ENCODE measurements at places on chromosomes 2 and 18.

DNA sequence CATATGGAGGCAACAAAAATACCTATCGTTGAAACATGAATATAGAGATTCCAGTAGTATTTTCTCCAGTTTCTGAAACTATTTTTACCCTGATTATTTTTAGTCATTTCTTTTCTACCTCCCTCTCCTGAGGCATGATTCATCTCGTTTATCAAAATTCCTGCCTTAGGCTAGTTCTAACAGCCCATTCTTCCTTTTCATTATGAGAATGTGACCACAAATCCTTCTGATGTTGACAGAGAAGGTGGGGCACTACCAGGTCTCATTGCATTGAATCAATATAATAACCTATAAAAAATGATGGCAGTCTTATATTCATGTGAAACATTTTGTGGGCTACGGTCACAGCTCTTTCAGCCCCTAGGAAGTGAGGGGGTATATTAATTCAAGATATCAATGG is 406.5 kb upstream of the UBE2E3 start:
- no peak for DNase-seq

DNA sequence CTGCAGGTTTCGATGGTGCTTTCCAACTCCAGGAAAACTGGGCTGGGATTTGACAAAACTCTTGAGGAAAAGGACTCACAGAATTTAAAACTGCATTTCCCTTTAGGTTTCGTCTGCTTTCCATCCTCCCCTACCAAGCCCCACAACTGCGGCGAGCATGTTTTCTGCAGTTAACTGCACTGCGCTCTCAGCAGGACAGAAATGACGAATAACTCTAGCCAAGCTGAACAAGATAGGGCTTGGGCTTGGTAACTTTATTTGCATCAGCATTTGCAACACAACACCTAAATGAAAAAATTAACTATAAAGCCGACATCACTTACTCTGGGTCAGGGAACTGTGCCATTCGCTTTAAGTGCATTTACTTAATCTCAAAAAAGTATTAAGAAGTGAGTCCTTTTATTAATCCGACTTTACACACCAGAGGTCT is 669 bp upstream of the PIKFYVE start:
- no peak for DNase-seq

GRCh38 chr2:212227755-212228154 is 310.8 kb downstream of the ERBB4 start:
- no peak for DNase-seq

GRCh38 chr2:177078416-177078815 is 134.2 kb upstream of the HNRNPA3 start:
- DNase-seq, result no peak

DNA sequence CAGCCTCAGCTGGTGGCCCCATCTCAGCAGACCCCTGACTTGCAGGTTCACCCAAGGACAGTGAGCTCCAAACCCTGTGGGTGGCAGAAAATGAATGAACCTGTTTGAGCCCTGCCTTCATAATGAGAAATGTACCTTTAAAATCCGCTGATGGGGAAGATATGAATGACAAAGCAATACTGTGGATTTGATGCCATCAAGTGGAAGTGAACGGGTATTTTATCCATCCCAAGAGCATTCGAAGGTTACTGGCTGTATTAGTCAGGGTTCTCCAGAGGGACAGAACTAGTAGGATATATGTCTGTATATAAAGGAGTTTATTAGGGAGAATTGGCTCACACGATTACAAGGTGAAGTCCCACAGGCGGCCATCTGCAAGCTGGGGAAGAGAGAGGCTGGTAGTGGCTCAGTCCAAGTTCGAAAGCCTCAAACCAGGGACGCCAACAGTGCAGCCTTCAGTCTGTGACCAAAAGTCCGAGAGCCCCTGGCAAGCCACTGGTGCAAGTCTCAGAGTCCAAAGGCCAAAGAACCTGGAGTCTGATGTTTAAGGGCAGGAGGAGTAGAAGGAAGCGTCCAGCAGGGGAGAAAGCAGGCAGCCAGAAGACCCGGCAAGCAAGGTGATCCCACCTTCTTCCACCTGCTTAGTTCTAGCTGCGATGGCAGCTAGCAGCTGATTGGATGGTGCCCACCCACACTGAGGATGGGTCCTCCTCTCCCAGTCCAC is 32.1 kb downstream of the TOGARAM2 start:
- no peak for DNase-seq

DNA sequence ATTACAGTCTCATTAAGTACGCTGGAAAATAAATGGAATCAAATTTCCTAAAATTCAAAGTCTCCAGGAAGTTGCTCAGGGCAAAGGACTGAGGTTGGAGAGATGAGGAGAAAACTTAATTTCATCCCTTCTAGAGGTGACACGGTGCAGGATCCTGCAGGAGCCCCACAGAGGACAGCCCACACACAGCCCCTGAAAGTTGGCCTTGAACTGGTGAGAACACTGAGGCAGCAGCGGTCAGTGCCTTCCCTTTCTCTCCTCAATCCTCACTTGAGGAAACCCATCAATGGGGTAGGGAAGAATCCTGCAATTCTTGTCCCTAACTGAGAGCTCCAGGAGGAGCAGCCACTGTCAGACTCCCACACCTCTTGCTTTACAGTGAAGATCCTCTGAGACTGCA is 37.5 kb downstream of the LOXHD1 start:
- DNase-seq, result no peak

- no peak for DNase-seq
These were observed 313.8 kb downstream of the RIT2 start for GRCh38 chr18:42801706-42802105.

DNA sequence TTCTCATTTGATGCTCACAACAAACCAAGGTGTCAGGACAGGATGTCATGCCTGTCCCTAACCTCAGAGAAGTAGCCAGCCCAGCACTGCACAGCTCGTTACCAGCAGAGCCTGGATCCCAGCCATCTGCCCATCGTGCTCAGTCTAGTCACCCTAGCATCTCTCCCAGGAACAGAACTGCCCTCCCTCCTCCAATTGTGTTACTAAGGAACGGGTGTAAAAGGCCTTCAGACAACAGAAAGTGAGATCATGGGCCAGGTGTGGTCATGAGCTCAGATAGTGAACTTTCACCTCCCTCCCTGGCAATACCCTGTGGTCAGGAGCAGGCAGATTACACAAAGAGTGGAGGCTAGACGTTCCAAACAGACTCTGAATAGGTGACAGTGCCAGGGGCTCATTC is 111.8 kb upstream of the PPP1CB start:
- DNase-seq, result no peak

DNA sequence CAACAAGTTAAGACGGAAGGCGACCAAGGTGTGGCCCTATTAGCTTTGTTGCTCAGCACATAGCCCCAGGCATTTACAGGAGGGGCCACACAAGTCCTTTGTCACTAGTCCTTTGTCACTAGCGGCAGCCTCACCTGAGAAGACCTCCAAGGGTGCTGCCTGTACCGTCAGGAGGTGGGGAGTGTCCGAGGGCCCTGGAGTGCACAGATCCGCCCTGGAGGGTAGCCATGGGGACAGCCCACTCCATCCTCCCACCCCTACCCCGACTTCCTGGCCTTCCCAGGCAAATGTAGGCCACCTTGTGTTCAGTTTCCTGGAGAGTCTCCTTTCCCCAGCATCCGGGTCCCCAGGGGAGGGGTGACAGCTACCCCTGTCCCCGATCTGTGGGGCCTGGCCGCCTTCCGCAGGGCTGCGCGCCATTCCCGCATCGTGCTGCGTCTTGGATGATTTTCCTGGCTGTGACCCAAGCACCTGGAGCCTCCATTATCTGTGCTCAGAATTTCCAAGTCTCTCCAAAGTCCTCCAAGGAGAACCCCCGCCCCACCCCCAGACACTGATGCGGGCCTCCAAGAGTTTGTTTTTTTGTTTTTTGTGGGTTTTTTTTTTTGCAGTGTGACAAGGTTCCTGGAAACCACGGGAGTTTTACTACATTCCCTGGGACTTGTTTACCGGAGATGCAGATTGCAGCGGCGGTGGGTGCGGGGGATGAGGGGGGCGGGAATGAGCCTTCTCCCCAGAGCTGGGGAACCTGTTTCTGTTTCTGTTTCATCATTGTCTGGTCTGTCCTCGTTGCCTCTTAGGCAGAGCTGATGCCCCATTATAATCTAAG is 28.6 kb downstream of the TEX44 start:
- DNase-seq, result no peak

DNA sequence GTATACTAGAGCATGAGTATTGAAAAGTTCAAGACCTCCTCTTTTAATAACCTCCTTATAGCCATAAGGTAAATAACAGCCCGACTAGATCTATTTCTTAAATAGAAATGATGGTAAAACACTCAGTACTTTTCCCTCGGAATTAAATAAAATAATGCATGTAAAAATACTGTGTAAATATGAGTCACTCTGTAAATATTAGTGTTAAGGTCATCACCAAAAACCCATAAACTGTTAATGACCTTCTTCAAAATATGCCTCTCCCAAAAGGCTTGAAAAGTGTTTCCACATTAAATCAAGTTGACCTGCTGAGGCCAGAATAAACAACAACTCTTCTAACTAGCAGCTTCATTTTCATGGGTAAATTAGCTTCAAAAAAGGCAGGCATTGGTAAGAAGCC is 25.3 kb upstream of the BZW1 start:
- no peak for DNase-seq

DNA sequence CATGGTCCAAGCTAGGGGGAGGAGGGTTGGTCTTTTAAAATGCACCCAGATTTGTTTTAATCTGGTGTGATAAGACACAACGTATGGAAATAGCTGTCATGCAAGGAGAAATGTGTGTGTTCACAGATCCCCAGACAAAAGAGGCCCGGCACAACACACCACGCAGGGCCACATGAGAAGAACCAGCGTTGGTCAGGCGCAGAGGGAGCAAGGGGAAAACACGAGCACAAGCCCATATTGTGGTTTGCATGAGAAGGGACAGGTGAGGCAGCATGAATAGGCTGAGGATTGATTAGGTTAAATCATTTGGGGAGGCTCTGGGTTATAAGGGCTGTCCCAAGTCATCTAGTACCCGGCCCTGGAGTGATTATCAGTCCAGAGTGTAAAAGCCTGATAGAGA is 272.5 kb upstream of the NCKAP5 start:
- no peak for DNase-seq

DNA sequence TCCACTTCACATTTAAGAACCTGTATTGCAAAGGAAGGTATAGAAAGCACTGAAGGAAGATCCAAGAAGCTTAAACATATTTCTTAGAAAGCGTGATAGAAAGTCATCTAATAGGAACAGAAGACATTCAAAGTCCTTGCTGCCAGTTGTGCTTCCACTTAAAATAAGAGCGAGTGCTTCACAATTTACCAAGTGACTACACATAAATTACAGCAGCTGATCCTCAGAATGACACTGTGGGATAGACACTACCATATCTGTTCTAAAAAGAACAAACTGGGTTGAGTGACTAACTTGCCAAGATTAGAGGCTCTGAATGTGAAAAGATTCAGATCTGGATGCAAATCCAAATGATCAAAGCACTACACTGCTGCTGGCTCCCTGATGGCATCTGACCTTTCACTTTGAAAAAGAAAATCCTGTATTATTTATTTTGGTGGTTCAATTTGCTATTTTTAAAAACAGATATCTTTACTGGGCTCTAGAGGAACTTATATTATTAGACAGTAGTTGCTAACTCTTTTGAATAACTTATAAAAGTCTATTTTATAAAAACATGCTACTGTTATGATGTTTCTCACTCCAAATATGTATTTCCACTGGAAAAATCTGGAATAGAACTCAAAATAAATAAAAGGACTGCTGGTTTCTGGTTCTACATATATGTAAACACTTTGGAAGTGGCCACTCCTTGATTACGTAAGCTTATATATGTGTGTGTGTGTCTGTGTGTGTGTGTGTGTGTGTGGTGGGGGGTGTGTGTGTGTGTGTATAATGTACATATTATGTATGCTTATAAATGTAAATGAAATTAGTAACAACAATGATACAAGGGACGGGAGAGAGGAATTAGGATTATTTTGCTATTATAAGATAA is 57.4 kb downstream of the KIDINS220 start:
- no peak for DNase-seq

DNA sequence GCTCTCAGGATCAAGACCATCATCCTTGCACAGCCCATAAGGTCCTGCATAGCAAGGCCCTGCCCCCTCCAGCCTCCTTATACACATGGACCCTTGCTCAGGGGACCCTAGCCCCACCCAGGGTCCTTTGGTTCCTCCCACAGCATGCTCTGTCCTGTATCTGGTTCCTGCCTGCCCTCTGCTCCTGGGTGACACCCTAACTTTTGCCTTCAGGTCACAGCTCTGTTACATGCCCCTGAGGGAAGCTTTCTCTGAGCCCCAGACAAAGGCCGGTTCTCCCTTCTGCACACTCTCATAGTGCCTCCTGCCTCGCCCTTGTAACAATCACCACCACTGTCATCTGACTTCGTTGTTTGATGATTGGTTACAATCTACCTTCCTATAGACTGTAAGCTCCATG is 204.8 kb downstream of the SMAD2 start:
- DNase-seq, result no peak

DNA sequence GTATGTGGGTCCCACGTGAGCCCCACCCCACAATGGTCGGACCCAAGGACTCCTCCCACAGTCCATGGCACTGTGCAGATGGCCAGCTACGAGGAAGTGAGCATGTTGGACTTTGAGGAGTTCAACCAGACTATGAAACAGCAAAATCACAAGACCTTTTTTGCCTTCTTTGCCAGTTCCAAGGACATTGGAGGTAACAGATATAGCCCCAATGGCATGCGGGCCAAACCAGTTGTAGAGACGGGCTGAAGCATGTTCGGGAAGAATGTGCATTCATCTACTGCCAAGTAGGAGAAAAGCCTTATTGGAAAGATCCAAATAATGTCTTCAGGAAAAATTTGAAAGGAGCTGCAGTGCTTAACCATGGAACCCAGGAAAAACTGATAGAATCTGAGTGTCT is 12.6 kb downstream of the DNER start:
- DNase-seq, result no peak

DNA sequence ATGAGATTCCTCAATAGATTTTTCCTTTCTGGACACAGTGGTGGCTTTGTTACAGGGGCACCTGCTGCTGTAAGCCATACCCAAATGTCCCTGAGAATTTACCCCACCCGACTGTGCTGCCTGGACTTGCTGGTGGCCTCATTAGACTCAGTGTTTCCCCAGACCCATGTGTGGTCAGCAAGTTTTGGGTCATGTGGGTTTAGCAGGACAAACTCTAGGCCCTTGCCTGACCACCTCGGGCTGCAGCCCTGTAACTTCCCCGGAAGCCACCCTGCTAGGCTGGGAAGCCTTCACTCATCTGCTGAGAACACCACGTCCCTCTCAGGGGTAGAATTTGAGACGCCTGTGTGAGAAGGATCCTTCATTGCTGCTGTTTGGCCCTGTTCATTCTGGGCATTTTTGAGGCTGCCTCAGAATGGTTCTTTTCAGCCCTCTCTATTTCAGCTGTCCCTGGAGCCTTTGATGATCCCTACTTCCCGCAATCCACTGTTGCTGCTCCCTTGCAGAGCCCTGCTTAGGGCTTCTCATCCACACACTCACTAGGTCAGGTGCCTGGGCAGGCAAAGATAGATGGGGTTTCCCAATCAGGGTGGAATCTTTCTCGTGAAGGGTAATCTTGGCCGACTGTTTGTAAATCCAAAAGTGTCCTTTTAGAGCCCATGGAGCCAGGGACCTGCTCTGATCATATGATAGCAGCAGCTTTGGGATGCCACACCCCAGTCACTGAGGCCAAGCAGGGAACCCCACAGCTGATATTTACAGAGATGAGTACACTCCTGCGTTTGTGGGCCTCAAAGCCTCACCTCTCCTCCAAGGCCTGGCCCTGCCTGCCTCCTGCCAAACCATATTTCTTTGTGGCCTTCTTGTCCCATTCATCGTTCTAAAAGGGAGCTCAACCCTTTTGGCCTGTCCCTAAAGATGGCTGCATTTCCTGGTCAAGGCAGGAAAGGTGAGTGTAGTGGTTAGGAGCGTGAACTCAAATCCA is 6.7 kb downstream of the EHD3 start:
- DNase-seq, result no peak

GRCh38 chr18:62434798-62435197 is 88.0 kb upstream of the ZCCHC2 start:
- DNase-seq, result no peak

Data from stimulated activated CD8-positive, alpha-beta memory T cell treated with anti-CD3 and anti-CD28 coated beads, Interleukin-7, amount 100 ng/mL, for 4 hours (primary cell).